ENCODE measurements at places on chromosomes 16 and 17. TPM values are rescaled to one million over a fixed set of nuclear protein-coding genes. Genes with fewer than 3 reads are reported as not detected.

OSGIN1 gene
- 2.4 TPM for total RNA-seq

KRT33A gene
- not detected for total RNA-seq

MYLK3 gene
- 0.77 TPM for total RNA-seq

CCT6B gene
- 0.60 TPM for total RNA-seq

RPH3AL gene
- 1.3 TPM for total RNA-seq

CMTM1 gene
- 5.5 TPM for total RNA-seq

ABCC6 gene
- total RNA-seq = not detected

PYCARD gene
- 1.8 TPM for total RNA-seq

LRRC75A gene
- total RNA-seq = 2.8 TPM

SPDYE4 gene
- not detected for total RNA-seq
